ENCODE measurements at places on chromosomes 5 and 9.
A peak's percentile ranks its signal among the peaks of the same experiment; 100 is the strongest.

DNA sequence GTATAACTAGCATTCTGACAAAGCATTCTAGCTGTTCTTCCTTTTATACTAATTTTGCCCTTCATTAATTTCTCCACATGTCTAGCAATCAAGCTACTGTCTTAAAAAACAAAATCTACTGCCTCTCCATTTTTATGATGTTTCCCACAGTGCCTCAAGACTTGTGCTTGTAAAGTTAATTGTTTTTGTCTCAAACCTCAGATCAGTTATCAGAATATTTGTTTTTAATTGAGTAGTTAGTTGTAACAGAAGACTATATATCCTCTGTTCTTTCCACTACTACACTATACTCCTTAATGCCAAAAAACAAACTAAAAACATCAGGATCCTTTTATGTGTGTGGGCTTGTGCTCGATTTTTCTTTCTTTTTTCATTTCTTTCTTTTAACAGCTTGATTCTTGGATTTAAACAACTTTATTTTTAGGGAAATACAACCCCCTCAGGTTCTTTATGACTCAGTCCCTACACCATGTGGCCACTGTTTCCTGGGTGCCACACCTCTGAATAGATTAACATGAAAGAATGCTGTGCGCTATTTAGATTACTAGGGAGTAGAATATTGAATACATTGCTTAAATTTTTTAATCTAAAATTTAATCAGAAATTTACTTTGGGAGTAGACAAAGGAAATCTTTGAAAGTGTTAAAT lies 1.2 kb downstream of the ASPN start:
- no peak for DNase-seq

DNA sequence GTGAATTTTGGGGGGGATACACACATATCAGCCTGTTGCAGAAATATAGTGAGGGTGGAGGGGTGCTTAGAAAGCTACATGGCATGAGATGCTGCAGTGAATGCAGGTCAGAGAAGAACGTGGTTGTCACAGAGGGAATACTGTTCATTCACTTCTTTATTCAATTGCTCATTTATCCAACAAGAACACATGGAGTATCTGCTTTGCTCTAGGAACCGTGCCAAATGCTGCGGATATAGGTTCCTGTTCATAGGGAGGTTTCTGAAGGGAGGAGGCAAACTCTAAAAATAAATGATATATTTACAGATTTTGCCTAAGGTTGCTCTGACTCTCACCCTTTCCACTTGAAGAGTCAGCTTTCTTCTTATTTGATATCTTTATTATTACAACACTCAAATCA lies 444.3 kb upstream of the CLINT1 start:
- no peak for DNase-seq

- DNase-seq: no peak
Measured at GRCh38 chr5:128305341-128305740, 221.8 kb downstream of the SLC12A2 start.

- DNase-seq: no peak
Measured at GRCh38 chr9:68844631-68845612, 139.9 kb downstream of the PIP5K1B start.

DNA sequence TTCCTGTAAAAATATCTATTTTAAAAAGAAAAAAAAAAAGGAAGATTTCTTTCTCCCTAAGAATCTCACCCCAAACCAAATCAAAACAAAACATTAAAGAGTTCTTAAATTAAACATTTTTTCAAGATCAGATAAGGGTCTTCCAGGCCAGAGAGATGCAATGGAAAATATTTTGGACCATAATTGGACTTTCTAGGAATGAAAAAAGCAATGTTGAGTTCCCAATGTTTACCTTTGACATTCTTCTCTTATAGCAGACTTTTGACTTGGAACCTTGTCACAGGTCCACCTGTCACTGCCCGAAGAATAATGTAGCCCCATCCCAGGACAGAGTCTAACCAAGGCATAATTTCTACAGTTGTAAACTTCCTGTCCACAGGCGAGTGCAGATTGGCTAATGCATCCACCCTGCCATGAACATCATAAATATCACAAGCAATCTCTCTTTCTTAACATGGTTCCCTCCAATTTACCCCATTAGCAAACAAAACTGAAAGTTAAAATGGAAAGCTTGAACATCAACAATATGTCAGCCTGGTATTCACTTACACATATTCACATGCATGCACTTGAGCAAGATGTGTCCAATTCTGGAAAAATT lies 121.7 kb upstream of the ZNF366 start:
- no peak for DNase-seq

DNA sequence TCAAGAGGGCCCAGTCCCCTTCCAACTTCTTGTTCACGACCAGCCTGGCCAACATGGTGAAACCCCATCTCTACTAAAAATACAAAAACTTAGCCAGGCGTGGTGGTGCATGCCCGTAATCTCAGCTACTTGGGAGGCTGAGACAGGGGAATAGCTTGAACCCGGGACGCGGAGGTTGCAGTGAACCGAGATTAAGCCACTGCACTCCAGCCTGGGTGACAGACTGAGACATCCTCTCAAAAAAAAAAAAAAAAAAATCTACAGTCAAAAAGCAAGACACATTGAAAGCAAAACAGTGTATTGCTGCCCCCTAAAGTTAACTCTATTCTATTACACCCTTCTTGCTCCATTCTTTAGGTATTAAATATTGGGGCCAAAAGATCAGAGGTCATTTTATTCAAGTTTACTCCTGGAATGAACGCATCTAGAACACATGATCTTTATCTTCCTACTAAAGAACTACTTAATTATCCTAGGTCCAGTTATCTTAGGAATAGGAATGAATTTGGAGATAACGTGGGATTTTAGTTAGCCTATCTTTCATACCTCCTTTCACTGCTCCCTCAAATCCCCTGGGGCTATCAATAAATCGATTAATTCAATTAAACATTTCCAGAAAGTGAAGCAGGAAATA lies 2.4 kb downstream of the ATG12 start:
- peak; percentile 59 for DNase-seq

GRCh38 chr5:171288066-171288465 lies 21.0 kb upstream of the TLX3 start:
- peak; percentile 27 for DNase-seq

GRCh38 chr5:177535125-177535524 lies 18.4 kb upstream of the DDX41 start:
- DNase-seq: no peak

GRCh38 chr9:5563886-5564285 lies 53.6 kb downstream of the PDCD1LG2 start:
- no peak for DNase-seq

GRCh38 chr5:94551858-94552257 lies 66.5 kb downstream of the KIAA0825 start:
- no peak for DNase-seq

- peak; percentile 32 for DNase-seq
Measured at GRCh38 chr5:77390795-77391194, 101.3 kb downstream of the WDR41 start.

- no peak for DNase-seq
Measured at GRCh38 chr5:92455011-92455410, 1071.9 kb upstream of the ARRDC3 start.

GRCh38 chr9:88018101-88018500 lies 43.8 kb upstream of the CDK20 start:
- no peak for DNase-seq

DNA sequence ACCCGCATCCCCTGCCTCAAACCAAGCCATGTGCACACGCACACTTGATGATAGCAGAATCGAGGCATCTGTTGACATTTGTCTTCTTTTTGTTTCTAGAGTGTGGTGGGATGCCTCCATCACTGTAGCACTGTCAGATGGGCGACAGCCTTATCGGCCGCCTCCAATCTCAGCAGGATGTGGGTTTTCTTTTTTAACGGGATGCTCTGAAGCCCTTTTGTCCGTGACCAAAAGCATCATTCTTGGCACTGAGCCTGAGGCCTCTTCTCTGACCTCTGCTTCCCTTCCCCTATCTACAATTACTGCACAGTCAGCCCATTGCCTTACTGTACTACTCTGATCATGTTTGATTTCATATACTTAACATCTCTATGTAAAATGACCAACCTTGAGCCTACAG lies 78.3 kb downstream of the LMNB1 start:
- no peak for DNase-seq

- no peak for DNase-seq
Measured at GRCh38 chr9:22308177-22308576, 138.4 kb upstream of the DMRTA1 start.

DNA sequence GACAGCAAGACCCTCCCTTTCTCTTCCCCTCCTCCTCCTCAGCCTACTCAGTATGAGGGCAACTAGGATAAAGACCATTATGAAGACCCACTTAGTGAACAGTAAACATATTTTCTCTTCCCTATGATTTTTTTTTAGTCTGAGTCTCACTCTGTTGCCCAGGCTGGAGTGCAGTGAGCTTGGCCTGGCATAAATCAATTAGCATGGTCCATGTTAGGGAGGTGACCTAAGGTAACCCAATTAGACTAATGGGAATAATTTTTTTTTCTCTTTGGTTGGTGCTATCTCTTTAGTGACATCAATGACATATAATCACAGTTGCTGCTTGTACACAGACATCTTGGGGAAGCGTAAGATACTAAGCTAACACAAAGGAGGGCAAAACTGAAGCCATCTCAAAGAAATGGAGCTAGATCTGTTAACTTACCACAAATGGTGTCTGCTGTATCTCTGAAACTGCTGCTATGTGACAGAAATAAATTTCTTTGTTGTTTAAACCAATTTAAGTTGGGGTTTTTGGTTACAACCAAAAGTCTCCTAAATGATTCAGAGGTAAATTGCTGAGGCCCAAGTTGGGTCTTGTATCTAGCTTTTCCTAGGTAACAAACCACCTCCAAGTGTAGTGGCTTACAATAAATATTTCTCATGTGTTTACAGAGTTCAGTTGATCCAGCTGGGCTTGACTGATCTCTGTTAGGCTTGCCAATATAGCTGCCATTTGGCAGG lies 13.3 kb downstream of the PKD2L2 start:
- no peak for DNase-seq

DNA sequence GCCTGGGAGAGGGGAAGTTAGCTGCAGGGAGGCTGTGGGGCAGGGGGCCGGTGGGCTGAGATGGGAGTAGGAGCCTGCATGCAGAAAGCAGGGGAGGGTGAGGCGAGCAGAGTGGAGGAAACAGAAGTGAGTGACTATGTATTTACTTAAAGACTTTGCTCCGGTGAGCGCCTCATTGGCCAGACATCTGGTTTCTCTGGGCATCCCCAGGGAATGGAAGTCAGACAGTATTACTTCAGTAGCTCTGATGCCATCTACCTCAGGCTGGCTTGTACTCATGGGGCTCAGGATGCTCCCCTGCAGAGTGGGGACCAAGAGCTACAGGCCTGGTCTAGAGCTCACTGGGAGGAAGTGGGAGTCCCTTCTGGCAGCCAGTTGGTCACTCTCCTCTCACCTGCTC lies 78.2 kb upstream of the ARAP3 start:
- DNase-seq: no peak

- DNase-seq: no peak
Measured at GRCh38 chr5:39274398-39275085, 55.2 kb upstream of the FYB1 start.

- no peak for DNase-seq
Measured at GRCh38 chr5:92778261-92778660, 802.8 kb downstream of the NR2F1-AS1 start.

GRCh38 chr5:170631466-170632195 lies 127.8 kb downstream of the KCNIP1 start:
- DNase-seq: peak; percentile 30

DNA sequence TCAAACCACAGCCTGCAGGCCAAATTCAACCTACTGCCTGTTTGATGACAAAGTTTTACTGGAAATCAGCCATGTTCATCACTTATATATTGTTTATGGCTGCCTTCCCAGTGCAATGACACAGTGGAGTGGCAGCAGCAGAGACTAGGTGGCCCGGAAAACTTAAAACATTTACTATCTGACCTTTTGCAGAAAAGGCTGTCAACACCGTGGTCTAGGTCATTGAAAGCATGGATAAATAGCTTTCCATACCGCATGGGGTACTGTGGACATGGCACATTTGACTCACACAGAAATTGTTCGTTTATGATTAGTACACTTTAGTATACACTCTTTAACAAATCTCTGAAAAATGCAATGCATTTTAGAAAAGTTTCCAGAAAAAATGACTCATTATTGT lies 298.3 kb upstream of the EFNA5 start:
- no peak for DNase-seq

DNA sequence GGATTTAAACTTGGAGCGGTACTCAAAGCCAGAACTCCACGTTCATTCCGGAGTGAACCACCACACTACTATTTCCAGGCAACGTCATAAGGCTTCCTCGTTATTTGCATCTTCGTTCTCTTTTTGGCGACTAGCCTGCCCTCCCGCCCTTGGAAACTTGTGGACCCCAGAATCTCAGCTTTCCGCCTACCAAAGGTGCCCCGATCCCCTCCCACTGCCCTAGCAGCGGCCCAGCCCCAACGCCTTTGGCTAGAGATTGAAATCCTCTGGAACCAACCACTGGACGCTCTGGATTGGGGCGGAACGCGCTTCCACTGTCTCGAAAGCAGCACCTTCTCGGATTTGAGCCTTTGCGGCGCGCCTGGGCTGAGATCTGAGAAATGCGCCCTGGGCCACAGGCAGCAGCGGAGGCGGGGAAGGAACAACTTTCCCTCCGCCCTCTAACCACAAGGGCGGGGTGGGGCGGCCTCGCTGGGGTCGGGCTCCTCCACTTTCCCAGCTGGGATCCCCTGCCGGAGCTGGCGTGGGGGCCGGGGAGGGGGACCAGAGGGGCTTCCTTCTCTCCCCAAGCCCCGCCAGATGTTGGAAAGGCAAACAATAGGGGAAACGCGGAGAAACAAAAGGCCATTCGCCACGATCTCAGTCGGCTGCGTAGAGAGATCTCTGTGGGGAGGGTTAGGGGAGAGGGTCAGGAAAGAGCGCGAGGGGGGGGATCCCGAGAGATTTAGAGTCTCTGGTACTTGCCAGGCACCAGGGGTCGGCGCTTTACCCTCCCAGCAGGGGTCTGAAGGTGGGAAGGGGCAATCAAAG lies 1.3 kb downstream of the MOB3B start:
- DNase-seq: no peak

GRCh38 chr5:73448463-73449136 lies at the start of gene FOXD1:
FOXD1 (minus strand) TSS chr5:73448777; CDS start chr5:73448362, 415 bp downstream.
- DNase-seq: peak; percentile 92

DNA sequence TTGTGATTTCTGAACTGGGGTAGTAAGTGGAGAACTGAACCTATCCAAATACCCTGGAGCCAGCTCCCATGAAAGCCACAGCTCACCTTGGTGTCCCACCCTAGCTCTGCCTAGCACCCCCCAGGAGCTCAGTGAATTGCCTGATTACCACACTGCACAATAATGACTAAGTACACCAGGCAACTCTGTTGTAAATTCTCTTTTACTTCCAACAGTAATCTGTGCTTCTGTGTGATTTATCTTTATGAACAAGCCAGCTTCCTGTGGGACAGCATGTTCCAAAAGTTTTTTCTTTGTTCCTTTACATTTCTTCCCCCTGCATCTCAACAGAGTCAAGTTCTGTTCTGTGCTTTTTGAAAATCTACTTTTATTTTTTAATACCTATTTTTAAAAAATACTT lies 22.1 kb upstream of the GRPEL2 start:
- no peak for DNase-seq

GRCh38 chr9:136963751-136964150 lies 11.7 kb downstream of the LCN12 start:
- DNase-seq: no peak

GRCh38 chr5:139688751-139689372 lies 40.7 kb downstream of the CXXC5 start:
- DNase-seq: no peak

GRCh38 chr5:159206368-159206767 lies 3.0 kb downstream of the RNF145 start:
- no peak for DNase-seq

- DNase-seq: peak; percentile 55
Measured at GRCh38 chr5:158943057-158943456, 156.7 kb downstream of the EBF1 start.
